Activated CD4-positive, alpha-beta T cell treated with anti-CD3 and anti-CD28 coated beads, Interleukin-2, amount 50 U/mL, for 1 hour (primary cell): ENCODE measurements at places on chromosomes 16 and 17.

- DNase-seq = no peak
Measured at GRCh38 chr16:46482895-46483294, 138.3 kb downstream of the SHCBP1 start.

DNA sequence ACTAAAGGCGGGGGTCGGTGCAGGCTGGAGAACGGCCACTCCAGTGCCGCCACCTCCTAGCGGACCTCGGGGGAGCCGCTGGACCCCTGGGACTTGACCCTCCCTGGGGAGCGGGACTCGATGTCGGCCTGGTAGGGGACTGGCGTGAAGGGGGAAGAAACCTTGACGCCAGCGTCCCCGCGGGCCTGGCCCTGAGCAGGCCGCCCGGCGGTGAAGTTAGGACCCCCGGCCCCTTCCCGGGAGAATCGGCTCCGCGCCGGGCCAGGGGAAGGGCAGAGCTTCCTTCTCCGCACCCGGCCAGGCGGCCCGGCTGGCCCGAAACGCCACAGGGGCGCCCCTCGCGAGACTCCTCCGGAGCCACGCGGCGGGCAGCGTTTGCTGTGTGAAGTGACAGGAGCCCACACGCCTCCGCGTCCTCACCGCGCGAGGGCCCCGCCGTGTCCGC is 389 bp downstream of the DUS1L start:
- no peak for DNase-seq

- no peak for DNase-seq
Measured at GRCh38 chr16:74942566-74942965, 42.4 kb downstream of the WDR59 start.

DNA sequence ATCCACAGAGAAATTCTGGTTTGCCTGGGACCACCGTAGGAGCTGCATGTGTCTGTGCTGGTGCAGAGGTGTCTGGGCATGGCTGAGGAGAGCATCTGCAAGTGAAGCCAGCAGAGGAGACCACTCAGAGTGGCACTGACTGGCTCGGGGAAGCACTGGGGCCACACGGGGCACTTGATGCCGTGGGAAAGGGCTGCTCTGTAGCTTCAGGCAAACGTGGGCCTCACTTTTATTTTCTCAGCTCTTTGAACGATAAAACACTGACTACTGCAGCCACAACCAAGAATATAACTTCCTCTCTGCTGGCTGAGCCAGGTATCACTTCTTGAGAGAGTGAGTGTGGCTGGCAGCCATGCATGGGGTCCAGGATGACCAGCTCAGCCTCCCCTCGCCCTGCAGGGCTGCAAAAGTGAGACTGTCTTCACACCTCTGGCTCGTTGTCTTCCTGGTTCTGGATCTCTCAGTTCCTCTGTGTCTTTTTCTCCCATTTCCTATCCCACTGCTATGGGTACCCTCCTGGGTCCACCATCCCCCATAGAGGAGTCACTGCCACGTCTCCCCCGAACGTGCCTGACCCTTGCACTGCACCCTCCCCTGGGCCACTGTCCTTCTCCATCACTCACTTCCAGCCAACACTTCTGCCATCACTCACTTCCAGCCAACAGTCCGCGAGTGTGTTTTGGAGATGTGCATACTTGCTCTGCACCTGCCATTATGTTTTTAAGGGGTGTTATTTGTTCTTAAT is 201.4 kb upstream of the CHMP6 start:
- peak; percentile 23 for DNase-seq

DNA sequence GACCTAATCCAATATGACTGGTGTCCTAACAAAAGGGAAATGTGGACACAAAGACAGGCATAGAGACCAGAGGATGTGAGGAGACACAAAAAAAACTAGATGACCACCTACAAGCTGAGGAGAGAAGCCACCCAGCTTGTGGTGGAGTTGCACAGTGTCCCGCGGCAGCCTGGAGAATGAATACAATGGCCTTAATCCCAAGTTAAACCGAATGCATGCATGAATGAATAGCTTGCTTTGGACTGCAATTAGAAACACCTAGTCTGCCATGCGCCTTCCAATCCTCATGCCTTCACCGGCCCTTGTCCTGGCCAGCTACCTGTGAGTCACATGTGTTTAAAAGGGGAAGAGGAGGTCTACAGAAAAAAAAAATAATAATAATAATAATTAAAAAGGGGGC is 72.0 kb downstream of the CNGB1 start:
- DNase-seq = no peak

- DNase-seq = no peak
Measured at GRCh38 chr17:18925187-18925586, 26.8 kb upstream of the SLC5A10 start.

DNA sequence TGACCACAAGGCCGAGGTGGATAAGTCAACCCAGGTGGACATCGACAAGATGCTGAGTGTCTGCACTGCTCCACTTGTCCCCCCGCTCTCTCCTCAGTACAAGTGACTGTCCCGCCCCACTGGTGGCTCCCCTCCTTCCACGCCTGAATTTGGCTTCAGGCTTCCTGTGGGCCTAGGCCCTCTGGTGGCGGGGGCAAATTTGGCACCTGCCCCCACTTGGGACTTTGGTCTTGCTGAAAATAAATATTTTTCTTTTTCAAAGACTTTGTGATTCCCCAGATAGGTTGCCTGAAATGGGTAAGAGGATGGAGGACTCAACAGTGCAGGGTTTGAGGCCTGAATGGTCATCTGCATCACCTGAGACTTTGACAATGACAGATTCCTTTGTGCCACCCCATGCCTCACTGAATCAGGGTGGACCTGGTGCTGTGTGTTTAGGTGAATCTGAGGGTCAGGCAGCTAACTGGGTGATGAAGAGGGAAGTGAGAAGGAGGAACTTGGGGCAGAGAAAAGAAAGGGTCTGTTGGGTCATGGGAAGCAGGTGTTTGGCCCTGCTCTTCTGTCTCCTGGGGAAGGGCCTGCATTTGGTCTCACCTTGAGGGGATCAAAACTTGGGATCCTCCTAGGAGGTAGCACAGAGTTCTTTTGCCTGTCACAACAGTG is 2.0 kb downstream of the C16orf86 start:
- DNase-seq = peak; percentile 36

DNA sequence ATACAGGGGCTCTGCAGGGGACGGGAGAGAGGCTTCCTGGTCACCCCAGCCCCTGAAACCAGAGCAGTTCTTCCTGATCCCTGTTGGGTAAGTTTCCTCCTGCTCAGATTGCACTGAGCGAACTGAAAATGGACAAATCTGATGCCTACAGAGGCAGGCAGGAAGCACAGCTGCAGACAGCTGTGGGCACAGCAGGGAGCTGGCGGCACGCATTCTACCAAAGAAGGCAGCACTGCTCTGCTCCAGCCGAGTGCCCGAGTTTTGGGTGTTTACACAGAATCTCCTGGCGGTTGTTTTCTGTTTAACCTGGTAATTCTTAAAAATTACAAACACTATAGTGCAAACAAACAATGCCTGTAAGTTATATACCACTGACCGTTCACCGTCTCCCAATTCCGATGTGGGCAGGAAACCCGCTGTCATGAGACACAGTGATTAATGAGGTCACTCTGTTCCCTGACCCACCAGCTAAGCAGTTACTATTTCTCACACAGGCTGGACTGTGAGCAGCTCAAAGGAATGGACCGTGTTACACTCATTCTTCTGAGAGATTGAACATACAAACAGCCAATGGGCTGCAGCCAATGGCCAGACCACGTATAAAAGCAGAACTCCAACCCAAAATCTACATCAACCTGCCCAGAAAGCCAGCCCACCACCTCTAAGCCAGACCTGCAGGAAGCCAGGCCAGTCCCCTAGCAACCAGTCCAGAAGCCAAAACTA is 25.5 kb downstream of the NSMCE1 start:
- DNase-seq = peak; percentile 37

GRCh38 chr17:40516581-40517285 is 15.3 kb upstream of the TNS4 start:
- DNase-seq = peak; percentile 50
